ENCODE measurements at places on chromosomes 13 and 19.

DNA sequence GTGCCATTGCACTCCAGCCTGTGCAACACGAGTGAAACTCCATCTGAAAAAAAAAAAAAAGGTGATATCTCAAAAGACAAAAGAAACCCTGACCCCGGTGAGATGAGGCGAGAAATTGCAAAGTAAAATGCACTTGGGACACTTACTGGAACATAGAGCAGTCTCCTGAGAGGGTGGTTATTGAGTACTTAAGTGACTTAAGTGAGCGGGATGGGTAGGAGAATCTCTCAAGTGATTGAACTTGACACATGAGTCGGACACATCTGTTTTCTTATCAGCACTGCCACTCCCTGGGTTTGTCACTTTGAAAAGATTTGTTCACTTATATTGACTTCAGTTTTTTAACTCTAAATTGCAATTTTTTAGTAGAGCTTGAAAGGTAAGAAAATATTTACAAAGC is 2.8 kb downstream of the ZNF429 start:
- no peak for DNase-seq

DNA sequence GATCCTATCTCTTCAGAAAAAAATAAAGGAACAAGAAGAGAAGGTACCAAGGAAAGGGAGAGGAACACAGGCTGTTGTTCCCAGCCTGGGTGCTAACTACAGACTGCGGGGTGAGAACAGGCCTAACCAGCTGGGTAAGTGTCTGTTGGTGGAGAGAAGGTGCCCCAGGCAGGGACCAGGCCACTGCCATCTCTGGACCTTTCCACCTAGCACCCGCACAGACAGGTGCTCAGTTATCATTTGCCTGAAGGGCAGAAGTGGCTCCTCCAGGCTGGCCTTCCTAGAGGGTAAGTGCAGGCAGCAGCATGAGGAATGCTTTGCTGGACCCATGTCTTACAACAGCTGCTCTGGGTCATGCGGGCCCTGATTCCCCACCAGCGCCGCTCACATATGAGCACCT is 10.1 kb downstream of the DNMT1 start:
- no peak for DNase-seq

- no peak for DNase-seq
These were observed 294.0 kb downstream of the RBM26 start for GRCh38 chr13:79112016-79112415.

GRCh38 chr13:58343076-58343475 is 711.5 kb downstream of the PCDH17 start:
- no peak for DNase-seq

GRCh38 chr13:34214686-34215085 is 396.7 kb downstream of the RFC3 start:
- DNase-seq: no peak

DNA sequence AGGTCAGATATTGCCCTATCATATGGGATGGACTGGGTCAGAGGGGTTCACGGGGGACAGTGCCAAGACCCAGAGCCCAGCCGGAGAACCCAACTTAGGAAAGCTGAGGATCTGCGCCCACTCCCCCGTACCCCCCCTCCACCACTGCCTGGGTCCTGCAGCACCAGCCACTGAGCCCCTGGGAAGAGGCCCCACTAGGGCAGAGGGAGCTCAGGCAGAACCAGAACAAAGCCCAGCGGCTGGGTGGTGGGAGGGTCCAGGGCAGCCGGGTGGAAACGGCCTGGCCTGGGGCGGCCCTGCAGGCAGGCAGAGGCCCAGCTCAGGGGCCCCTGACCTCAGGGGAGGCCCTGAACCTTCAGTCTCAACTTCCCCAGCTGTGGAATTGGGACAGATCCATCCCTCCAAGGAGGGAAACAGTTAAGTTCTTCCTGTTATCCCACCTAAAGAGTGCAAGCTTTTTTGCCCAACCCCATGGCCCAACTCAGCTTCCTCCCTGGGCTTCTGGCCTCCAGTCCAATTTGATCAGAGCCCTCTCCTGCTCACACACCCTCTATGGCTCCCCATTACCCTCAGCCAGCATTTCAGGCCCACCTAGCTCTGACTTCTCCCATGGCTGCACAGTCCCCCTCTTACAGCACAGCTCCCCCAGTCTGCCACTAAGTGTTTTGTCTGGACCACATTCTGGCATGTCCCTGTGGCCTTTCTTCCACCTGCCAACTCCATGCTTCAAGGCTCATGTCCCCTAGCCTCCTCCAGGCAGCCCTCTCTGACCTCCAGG is 3.1 kb downstream of the NR2F6 start:
- DNase-seq: no peak

DNA sequence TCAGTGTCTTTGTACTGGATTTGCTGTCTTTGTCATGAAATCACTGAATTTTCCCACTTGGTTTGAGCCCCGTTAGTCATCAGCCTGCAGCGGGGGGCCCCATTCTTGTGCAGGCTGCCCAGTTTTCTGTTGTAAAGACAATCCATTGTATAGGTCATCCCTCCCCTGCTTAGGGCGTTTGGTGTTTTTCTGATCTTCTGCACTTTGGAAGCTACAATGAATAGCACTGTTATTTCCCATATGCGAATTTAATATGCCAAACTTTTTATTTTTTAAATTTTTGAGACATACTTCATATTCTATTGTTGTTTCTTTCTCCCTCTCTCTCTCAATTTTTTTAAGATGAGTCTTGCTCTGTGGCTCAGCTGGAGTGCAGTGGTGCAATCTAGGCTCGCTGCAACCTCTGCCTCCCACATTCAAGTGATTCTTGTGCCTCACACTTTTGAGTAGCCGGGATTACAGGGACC is 9.0 kb downstream of the SLC27A1 start:
- no peak for DNase-seq

GRCh38 chr13:99071666-99072065 is 93.8 kb upstream of the DOCK9 start:
- DNase-seq: no peak

- DNase-seq: no peak
These were observed 72.3 kb upstream of the C1QTNF9B start for GRCh38 chr13:23969647-23970046.

- no peak for DNase-seq
These were observed 51.5 kb downstream of the ATP7B start for GRCh38 chr13:51959773-51960172.
